Activated CD4-positive, alpha-beta memory T cell treated with anti-CD3 and anti-CD28 coated beads, Interleukin-2, amount 10 ng/mL, durations not matched to agents 7 days and 5 days (primary cell): ENCODE measurements at places on chromosomes 16 and 17. TPM values are rescaled to one million over a fixed set of nuclear protein-coding genes. Genes with fewer than 3 reads are reported as not detected.

GRCh38 chr17:13194887-13195286 is 177.1 kb upstream of the ELAC2 start:
- DNase-seq = no peak

- DNase-seq = no peak
These were observed 513 bp upstream of the TBX21 start for GRCh38 chr17:47732399-47733046.

GRCh38 chr17:3859940-3860339 is 13.9 kb upstream of the NCBP3 start:
- no peak for DNase-seq

DNA sequence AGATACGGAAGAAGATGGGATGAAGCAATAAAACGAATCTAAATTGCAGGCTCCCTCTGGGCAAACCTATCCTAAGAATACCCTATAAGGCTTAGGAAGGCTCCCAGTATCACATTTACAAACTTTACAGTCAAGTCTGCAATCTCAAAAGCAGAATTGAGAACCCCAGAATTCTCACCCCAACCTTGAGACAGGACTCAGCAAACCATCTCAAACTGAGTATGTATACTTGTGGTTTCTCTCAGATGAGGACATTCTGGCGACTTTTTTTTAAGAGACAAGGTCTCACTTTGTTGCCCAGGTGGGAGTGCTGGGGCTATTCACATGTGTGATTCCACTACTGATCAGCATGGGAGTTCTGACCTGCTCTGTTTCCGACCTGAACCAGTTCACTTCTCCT is 19.3 kb upstream of the ITGA2B start:
- DNase-seq = no peak

Gene VPS25
- 52.8 TPM for total RNA-seq

Gene KCNJ18
- not detected for total RNA-seq
